ENCODE measurements at places on chromosomes 2 and 18. TPM values are rescaled to one million over a fixed set of nuclear protein-coding genes. Genes with fewer than 3 reads are reported as not detected.

- DNase-seq = no peak
Observed at GRCh38 chr2:57549642-57550102, 496.9 kb upstream of the VRK2 start.

DNA sequence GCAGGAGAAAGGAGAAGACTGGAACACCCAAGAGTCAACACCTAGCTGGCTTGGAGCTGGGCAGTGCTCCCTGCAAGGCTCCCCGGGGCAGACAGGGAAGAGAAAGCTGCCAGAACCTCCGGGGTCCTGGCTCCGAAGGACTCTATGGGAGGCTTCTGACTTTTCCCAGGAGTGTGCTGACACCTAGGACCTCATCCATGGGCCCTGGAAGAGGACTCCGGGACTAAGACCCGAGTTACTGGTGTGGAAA is 37.8 kb upstream of the ATP6V1B1 start:
- DNase-seq = no peak

Gene CD207
- not detected for total RNA-seq

DNA sequence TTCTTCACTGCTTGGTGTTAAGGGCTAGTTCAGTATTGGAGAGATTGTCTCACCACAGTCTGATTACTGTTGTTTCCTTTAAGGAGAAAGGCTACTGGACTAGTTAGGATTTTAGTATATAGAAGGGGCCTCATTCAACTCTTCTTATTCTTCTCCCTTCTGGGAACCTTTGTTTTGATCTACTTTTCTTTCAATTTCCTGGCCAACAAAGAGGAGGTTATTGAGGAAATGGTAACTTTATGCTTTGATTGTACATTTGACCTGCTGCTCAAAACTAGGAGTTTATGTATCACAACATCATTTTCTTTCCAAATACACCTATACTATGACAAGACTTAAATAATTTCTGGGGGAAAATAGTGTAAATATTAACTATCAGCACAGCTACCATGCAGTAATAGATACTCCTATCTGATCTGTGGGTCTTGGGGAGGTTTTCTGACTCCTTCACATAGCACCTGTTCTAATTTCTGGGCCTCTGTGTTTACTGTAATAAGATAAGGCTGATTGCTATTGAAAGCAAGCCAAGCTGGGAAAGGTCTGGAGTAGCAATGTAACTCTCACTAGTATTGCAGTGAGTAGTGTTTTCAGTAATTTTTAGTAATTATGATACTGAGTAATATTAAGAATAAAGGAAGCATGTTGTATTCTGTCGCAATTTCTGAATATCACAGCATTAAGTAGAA is 395.3 kb downstream of the NUP35 start:
- no peak for DNase-seq

DNA sequence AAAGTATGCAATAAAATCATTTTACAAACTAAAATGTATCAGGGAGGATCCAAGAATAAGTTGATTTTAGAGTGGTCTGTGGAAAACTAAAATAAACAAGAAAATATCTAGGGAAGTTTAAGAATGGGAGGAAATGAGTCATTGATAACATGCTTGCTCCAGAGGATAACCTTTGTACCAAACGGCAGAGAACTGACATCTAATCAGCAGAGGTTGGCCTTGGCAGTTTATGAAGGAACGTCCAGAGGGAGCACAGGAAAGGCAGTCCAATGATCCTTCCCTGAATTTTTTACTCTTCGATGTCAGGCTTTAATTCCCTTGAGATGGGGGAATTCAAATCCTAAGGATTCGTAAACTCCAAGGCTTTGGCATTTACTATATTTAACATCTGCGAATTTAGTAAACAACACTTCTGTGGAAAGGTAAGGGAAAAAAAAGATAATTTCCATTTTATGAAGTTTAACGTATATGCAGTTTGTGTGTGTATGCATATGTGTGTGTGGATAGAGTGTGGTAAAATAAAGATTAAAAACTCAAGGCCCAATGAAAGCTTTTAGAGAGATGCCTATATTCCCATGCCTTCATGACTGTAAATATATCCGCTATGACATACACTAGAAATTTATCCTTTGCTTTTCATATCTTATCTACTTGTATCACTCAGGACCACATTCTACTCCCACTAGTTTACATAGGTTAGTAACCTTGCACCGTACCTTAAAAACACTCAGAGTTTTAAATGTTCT is 8.7 kb upstream of the INPP1 start:
- no peak for DNase-seq

Gene SF3B6
- 226 TPM for total RNA-seq

- no peak for DNase-seq
Observed at GRCh38 chr2:191756761-191757160, 78.8 kb downstream of the NABP1 start.

GRCh38 chr2:173134703-173135102 is 59.1 kb downstream of the MAP3K20 start:
- DNase-seq = no peak

GRCh38 chr2:47818777-47819176 is 35.8 kb downstream of the MSH6 start:
- DNase-seq = no peak

DNA sequence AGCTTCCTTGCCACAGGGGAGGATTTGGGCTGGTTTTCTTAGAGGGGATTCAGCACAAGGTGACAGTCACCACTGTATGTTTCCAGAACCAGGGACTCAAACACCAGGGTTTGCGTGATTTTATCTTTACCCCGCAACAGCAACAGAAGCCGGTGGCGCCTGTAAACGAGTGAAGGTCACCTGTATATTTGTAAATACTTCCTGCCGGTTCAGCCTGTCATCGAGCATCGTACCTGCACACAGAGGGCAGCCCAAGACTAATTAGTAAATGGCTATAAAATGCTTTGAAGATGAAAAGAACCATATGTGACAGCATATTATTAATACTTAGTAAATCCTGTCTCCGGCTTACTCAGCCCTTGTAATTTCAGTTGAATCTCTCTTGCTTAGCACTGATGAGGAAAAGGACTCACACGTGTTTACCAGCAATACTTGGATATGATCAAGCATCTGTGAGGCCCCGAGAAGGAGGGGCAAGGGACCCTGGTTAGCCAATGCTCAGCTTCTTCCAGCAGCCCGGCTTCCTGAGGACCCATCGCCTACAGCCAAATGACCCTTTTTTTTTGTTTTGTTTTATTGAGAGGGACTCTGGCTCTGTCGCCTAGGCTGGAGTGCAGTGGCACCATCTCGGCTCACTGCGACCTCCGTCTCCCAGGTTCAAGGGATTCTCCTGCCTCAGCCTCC is 51.3 kb upstream of the FOSL2 start:
- DNase-seq = no peak

Gene GBX2
- 4.8 TPM for total RNA-seq

- DNase-seq = no peak
Observed at GRCh38 chr2:127256381-127256780, 36.3 kb upstream of the CYP27C1 start.

Gene WDR54
- 45.1 TPM for total RNA-seq

GRCh38 chr2:226760412-226761194 is 39.0 kb downstream of the IRS1 start:
- DNase-seq = no peak

DNA sequence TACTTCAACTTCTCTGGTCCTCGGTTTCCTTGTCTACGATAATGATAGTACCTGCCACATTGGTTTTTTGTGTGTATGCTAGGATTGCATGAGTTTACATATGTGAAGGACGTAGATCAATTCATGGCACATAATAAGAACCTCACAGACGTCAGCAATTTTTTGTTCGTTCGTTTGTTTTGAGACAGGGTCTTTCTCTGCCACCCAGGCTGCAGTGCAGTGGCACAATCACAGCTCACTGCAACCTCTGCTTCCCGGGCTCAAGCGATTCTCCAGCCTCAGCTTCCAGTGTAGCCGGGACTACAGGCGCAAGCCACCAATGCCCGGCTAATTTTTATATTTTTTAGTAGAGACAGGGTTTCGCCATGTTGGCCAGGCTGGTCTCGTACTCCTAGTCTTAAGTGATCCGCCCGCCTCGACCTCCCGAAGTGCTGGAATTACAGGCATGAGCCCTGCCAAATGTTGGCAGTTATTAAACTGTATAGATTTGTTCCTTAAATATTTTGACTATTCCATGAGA is 756 bp upstream of the SLC35F5 start:
- DNase-seq = no peak

- DNase-seq = no peak
Observed at GRCh38 chr2:146939991-146940685, 904.7 kb upstream of the ACVR2A start.

Gene GREB1
- total RNA-seq = 0.07 TPM

GRCh38 chr2:185998562-185999070 is 260.0 kb downstream of the FSIP2 start:
- DNase-seq = no peak

DNA sequence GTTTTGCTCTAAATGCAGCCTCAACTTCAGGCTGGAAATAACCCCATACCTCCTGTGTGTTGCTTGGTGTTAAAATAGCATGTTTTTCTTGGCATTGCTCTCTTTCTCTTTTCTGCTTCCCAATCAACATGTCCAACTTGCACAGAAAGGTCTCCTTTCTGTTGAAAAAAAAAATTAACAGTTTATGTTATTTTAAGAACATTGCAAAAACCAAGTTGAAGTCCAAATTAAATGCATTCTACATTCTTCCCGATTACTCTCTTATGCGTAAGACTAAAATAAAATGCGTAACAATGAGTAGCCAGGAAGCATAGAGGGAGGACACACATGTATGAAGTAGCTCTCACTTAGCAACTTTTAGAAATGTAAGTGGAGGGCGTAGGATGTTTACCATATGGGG is 1406.1 kb upstream of the NXPH2 start:
- no peak for DNase-seq

Gene ABCG8
- not detected for total RNA-seq

Gene RAX
- total RNA-seq = not detected

GRCh38 chr18:44579028-44579702 is 101.5 kb upstream of the SETBP1 start:
- no peak for DNase-seq

Gene VSNL1
- total RNA-seq = not detected

- no peak for DNase-seq
Observed at GRCh38 chr2:218329027-218329825, 27.4 kb upstream of the CATIP start.

DNA sequence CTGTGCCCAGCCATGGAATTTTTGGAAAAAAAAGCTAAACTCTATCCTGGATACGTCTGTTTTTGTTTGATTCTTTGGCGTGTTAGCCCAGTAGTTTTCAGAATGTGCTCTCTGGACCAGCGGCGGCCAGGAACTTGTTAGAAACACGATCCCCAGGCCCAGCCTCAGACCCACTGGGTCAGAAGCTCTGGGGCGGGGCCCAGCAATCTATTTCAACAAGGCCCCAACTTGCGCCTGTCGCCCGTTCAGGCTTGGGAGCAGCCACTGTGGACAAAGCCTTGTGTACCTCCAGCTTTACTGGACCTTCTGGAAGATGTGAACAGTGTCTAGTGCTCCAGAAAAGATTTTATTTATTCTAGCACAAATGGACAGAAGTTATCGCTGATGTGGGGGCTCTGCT is 14.3 kb downstream of the CABLES1 start:
- no peak for DNase-seq

GRCh38 chr18:58143386-58143785 is 99.4 kb downstream of the NEDD4L start:
- no peak for DNase-seq

DNA sequence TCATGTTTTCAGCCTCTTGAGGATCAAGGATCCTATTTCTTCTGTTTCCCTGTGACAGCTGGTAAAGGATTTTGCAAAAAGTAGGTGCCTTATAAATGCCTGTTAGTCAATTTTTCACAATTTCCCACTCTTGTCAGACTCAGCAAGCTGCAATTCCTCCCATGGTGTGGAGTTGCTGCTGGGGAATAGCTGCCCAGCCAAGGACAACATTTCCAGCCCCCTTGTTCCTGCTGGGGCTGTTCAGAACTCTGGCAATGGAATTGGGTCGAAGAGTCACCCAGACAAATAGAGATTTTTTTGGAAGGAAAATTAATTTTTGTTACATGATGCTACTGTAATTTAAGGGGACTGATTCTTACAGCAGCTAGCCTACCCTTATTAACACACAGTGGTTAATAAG is 43.7 kb downstream of the FSHR start:
- DNase-seq = no peak

DNA sequence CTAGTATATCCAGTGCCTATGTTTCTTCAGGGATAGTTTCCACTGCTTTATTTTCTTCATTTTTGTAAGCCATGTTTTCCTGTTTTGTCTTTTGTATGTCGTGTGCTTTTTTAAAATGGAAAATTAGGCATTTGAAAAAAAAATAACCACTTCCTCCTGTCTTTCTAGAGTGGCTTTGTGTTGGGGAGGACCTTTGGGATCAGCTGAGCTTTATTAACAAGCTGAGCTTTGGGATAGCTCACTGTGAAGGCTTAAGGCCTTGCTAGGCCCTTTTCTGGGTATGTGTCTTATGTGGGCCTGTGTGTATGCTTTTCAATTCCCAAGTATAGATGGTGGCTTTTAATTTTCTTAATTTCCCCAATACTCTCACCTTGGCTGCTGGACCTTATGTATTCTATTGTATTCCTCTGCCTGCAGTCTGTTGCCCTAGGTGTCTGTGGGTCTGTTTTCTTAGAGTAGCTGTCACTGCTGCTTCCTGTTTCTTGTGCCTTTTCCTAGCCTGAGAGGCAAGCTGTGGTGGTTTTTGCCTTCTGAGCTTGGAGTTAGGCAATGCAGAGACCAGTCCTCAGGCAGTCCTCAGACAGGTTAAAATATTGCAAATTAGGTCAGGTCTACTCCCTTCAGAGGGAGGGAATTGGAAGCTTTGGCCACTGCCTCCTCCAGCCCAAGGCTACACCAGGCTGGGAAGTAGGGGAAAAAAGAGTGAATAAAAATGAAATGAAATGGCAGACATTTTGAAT is 134.7 kb downstream of the LDLRAD4 start:
- no peak for DNase-seq

DNA sequence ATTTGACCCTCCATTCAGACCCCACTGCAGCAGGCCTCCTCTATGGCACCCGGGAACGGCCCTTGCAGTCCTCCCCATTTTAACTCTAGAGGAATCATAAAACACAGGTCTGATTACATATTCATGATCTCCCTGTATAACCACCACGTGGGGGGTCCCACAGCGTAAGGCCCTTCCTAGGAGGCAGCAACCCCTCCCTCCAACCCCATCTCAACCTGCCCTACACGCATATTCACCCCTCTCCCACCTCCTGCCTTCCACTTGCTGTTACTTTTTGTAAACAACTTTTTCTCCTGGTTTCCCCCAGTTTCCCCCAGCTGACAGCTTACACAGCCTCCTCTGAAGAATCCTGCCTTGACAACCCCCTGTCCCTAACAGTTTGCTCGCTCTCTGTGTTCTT is 85.1 kb upstream of the FOXI3 start:
- no peak for DNase-seq

- no peak for DNase-seq
Observed at GRCh38 chr2:241636182-241637017, 558 bp downstream of the THAP4 start.
